ENCODE measurements at places on chromosomes 2 and 18.
A peak's percentile ranks its signal among the peaks of the same experiment; 100 is the strongest.

GRCh38 chr2:186771395-186771794, 77.5 kb downstream of the FAM171B start:
- DNase-seq: no peak

DNA sequence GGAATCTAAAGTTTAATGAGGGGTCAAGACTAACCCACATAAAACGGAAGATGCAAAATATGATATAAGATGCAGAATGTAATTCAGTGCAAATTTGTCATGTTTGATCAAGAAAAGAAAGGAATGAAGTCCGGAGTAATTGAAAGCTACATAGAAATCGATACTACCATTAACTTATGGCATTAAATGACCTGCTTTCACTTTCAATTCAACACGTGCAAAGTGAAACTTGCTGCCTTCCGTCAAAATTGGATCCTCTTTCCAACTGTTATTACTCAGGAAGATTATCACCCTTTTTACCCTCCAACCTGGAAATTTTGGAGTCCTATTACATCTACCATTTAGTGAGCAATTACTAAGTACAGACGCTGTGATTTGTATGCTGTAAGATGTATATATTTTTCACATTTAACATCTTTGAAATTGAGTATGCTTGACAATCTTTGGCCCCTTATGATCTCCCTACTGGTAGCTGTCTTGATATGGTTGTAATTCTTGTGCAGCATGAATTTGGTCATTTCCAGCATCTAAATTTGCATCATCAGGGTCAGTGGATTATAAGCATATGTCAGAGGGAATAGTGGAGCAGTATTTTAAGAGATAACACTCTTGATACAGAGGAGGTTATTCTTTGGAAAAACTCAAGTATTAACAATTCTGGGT, 18.6 kb downstream of the UNC80 start:
- no peak for DNase-seq

DNA sequence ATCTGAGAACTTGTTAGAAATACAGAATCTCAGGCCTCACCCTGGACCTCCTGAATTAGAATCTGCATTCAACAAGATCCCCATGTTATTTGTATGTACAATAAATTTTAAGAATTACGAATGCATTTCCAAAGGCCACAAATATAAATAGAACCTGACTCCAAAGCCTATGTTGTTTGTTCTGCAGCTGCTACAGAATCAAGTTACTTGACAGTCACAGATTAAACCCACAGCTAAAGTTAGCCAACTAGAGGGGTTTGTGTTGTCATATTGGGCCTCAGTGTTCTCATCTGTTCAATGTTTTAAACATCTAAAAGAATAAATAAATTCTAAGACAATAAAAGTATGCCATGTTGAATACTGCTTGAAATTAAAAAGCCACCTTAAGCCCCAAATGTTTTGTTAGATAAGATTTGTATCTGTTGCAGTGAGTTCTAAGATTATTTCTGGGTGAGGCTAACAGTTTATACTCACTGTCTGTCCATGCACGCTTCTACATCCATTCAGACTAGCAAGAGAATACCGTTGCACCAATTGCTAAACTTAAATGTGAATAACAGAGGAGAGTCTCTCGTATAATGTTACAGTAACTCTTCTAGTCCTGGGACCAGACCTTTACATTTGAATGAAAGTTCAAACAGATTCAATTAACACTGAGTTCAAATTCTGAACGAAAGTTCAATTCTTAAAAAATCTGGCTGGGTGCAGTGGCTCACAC, 200.4 kb downstream of the MEMO1 start:
- DNase-seq: no peak

GRCh38 chr2:155190342-155190741, 491.8 kb downstream of the KCNJ3 start:
- DNase-seq: peak; percentile 47

DNA sequence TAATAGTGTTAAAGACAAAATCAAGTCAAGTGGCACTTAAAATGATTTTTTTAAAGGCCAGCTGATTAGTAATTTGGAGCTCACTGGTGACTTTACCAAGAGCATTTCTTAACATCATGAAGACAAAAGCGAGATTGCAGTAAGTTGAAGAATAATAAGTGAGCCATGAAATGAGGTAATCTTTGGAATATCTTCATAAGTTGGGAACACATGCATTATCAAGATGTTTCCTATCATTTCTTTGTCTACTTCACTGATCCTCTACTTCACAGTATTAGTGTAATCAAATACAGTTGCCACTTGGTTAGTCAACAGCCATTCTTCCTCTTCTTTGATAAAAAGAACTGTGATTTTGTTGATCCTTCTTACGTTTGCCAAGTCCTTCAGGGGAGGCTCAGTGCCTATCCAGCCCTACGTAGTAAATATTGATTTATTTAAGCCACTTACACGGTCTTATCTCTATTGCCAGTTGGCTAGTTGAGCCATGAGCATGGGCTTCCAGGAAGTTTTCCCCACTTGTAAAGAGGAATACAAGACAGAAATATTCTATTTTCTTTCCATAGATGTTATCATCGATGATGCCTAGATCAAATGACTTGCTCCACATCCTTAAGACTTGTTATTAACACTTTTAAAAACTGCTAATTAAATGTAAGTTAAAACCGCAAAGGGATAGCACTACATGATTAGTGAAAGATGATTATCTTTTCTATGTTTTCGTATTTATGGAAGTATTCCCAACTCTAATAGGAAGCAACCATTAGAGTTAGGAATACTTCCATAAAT, 46.1 kb downstream of the YES1 start:
- DNase-seq: peak; percentile 24

- DNase-seq: no peak
These were observed 48.0 kb downstream of the ARHGAP15 start for GRCh38 chr2:143177096-143177786.

- DNase-seq: no peak
These were observed 127.4 kb upstream of the SLC8A1 start for GRCh38 chr2:40579247-40579646.

DNA sequence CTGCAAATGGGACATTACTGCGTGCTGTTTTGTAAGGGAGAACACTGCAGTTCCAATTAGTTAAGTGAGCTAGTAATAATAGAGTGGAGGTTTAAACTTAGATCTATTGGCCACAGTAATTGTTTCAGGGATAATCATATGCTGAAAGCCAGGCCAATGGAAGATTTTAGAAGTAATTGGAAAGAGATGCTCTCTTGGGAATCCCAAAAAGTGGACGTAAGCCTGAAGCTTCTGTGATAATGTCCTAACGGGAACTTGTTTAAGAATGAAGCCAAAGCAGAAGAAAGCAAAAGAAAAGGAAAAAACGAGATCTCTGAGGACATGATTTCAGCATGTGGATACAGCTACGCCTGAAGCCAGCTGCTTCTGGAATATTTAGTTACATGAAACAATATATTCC, 594.6 kb downstream of the SLC4A3 start:
- no peak for DNase-seq

GRCh38 chr2:159613091-159613490, 3.3 kb downstream of the BAZ2B start:
- DNase-seq: no peak

DNA sequence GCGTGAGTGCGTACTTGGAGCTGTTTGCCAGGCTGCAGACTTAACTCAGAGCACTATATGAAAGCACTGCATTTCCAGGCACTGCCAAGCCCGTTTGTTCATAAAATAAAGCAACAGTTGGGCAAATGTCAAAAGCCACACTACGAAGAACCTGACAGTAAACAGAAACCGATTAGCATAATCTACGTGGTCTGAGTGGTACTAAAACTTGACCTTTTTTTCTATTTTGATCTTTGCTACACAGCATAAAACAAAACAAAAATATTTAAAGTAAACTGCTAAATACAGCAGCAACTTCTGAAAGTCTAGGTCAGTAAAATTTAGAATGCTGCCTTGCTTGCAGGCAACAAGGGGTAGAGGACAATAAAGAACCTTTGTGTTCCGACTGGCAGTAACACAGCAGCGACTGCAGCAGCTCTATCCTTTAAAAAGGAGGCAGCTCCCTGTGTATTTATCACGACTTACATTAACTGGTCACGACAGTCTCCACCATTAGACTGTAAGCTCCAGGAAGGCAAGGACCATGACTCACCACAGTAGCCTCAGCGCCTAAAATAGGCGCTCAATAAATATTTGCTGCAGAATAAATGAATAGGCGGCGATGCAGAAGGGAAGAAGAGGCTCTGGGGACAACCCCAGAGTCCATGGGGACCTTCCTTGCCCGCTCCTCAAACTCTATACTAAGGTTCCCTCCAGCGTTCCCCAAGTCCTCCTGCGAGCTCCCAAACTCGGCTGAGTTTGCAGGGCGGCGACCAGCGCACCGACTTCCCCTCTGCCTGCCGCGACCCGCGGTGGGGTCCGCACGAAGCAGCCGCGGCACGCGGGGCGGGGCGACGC, 902 bp downstream of the SS18 start:
- DNase-seq: no peak

- DNase-seq: no peak
These were observed 76.0 kb upstream of the SLC66A3 start for GRCh38 chr2:11079136-11079824.

- DNase-seq: no peak
These were observed 127.7 kb upstream of the CHST9 start for GRCh38 chr18:27312853-27313252.

DNA sequence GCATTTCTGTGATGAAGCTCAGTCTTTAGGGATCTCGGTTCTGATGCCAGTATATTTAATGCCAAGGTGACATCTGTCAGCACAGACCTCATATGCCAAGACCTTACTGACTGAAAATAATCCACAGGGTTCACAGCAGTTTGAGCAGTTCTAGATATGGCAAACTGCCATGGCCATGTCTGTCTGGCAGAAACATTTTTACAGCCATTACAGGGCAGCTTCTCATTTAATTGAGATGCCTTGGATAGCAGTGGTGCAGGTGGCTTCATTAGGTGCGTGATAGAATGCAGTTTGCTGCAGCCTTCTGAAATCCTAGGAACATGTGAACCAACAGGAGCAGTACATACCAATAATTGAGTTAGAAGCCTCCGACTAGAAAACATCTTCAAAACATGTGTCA, 510.6 kb downstream of the XIRP2 start:
- DNase-seq: no peak

DNA sequence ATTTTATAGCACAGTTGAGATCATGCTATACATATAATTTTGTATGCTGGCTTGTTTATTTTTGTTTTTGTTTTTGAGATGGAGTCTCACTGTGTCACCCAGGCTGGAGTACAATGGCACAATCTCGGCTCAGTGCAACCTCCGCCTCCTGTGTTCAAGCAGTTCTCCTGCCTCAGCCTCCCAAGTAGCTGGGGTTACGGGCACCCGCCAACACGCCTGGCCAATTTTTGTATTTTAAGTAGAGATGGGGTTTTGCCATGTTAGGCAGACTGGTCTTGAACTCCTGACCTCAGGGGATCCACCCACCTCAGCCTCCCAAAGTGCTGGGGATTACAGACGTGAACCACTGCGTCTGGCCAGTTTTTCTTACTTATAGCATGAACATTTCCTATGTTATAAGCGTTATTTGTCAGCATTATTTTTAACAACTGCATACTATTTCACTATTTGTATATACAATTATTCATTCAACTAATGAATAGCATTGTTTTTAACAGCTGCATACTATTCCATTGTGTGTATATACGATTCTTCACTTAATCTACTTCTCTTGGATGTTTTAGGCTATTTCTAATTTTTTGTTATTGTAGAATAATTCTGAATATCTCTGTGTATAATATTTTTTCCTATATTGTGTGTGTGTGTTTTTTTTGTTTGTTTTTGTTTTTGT, 3.5 kb downstream of the EHD3 start:
- DNase-seq: no peak

DNA sequence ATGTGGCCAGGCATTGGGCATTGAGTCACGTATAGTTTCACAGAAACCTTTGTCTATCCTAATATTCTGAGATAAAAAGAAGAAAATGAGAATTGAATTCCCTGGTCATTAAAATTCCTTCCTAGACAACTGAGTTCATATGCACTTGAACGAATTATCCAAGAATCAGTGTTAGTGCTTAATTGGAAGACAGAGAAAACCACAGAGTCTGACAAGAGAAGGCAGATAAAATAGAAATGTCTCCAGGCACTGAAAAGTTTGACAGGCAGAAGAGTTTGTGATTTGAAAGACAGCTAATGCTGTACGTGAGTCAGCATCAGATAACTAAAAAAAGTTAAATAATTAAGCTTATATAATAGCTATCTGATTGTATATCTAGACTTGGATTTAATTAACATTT, 47.7 kb upstream of the TRIB2 start:
- DNase-seq: no peak

DNA sequence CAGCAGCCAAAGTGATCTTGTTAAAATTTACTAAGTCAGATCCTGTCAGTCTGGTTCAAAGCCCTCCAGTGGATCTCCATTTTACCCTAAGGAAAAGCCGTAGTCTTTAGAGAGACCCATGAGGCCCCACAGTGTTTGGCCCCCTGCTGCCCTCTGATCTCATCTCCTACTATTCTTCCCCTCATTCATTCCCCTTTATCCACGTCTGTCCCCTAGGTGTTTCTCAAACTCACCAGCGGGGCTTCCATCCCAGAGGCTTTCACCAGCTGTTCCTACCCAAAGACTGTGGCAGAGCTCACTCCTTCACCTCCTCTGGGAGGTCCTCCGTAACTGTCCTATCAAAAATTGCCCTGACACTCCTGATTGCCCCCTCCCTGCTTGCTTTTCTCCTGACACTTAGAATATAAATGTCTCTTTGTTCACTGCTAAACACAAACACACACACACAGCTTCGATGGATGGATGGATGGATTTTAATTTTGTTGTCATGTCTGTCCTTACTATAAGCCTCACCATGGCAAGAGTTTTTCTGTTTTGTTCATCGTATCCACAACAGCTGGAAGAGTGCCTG, 26.1 kb downstream of the LIMS1 start:
- no peak for DNase-seq

DNA sequence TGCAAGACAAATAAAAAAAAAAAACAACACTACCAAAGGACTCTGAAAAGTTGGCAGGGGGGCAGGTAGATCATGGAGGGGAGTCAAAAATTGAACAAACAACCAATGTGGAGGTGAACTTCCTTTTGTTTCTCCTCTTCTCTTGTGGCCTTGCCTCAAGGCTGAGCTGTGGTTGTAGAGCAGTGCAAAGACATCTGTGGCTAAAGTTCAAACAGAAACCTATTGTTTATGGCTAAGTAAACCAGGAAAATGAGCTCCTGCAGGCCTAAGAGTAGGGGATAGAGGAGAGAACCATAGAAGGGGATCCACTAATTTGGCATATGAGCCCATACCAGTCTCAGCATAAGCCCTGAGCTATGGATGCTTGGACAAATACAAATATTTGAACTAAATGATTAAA, 40.2 kb upstream of the EGR4 start:
- DNase-seq: peak; percentile 79

DNA sequence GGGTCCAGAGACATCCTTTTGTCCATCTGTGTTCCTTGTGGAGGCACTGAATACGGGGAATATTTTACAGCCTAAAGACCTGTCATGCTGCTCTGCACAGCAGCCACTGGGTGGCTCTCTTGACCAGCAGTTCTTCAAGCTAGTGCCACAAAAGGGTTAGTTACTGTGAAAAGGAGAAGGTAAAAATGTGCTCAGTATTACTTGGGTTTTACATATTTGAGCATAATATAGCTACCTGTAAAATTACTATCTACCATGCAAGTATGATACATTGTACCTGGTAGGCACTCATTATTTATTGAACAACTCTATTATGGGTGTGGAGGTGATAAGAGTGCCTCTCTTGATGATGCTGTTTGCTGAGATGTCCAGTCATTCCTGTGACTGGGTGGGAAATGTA, 23.6 kb downstream of the FZD5 start:
- DNase-seq: peak; percentile 34

- no peak for DNase-seq
These were observed 55.0 kb downstream of the EHBP1 start for GRCh38 chr2:62760555-62760954.

GRCh38 chr2:25954199-25954752, 28.0 kb downstream of the KIF3C start:
- no peak for DNase-seq

Data from NCI-H2029 treated with DMSO at 0.1 percent for 48 hours (cell line).